ENCODE measurements at places on chromosomes 6 and 20. TPM values are rescaled to one million over a fixed set of nuclear protein-coding genes. Genes with fewer than 3 reads are reported as not detected.
A peak's percentile ranks its signal among the peaks of the same experiment; 100 is the strongest.

Gene ZNF76
- polyA plus RNA-seq = 35.7 TPM

- DNase-seq = no peak
Observed at GRCh38 chr6:102127253-102127652, 733.7 kb downstream of the GRIK2 start.

Gene PPP1R14C
- 2.9 TPM for polyA plus RNA-seq

- no peak for DNase-seq
Observed at GRCh38 chr20:13817342-13817741, 32.5 kb downstream of the NDUFAF5 start.

GRCh38 chr6:87421576-87421975 lies 13.8 kb downstream of the CFAP206 start:
- no peak for DNase-seq

DNA sequence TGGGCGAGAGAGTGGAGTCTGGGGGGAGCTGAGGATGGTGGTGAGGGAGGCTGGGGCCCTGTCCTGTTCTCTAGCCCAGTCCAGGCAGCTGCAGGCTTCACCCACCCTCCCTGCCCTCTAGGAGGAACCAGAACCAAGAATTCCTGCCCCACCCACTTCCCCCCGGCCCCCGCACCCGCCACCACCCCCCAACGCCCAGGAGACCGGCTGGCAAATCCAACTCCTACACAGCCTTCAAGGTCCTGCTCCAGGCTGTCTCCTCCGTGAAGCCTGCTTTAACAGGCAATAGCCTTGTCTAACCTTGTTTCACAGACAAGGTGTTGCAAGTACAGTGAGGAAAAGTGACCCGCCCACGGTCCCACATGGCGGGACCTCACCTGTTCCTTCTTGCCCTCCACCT lies 2.4 kb downstream of the SPDEF start:
- DNase-seq = no peak

DNA sequence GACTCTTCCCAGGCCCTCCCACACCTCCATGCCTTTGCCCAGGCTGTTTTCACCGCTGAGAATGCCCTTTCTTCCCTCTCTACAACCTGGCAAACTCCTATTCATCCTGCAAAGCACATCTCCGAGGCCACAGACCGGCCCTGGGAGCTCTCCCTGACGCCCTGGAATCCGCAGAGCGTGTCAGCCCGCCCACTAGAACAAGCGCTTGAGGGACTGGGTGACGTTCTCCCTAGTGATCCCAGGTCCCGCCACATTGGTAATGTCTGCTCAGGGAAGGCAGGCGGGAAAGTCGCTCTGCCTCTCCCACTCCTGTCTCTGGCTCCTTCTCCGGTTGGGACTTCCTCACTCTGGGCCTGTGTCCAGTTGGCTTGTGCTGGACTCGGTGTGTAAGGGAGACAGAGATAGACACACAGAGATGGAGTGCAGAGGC lies 61.6 kb downstream of the SRC start:
- DNase-seq = no peak

- DNase-seq = no peak
Observed at GRCh38 chr20:2162125-2162822, 60.6 kb downstream of the STK35 start.

GRCh38 chr6:84920021-84920420 lies 155.6 kb upstream of the TBX18 start:
- no peak for DNase-seq

GRCh38 chr6:149190224-149190831 lies 127.2 kb upstream of the TAB2 start:
- DNase-seq = peak; percentile 19

DNA sequence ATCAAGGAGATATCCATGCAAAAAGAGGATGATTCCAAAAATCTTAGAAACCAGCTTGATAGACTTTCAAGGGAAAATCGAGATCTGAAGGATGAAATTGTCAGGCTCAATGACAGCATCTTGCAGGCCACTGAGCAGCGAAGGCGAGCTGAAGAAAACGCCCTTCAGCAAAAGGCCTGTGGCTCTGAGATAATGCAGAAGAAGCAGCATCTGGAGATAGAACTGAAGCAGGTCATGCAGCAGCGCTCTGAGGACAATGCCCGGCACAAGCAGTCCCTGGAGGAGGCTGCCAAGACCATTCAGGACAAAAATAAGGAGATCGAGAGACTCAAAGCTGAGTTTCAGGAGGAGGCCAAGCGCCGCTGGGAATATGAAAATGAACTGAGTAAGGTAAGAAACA lies 10.1 kb upstream of the SNRNP48 start:
- no peak for DNase-seq

DNA sequence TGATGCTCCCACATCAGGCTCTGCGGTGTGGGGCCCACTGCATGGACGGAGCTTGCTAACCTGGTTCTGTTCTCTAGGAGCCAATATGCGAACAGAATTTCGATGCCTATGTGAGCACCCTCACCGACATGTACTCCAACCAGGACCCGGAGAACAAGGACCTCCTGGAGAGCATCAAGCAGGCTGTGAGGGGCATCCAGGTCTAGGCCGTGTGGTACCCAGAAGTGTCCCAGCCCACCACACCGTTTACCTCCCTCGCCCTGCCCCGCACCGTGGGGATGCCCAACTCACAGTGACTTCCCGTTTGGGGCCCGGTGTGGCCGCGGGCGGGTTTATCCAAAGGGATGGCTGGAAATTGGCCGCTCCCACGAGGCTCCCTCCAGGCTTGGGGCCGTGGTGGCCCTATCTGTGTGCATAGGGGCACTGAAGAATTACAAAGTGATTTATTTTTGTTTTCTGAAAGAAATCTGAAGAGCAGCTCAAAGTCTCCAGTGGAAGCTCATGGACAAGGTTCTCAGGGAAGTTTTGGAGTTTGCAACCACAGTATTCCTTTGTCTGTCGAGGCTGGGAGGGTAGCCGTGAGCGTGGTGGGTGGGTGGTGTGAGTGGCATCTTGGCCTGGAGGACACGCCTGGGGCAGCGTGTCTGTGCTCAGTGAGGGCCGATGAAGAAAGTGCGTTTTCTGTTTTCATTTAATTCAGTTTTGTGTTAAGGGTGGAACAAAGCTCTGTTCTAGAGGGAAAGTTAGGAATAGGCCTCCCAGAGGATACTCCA lies 15.1 kb upstream of the PCMTD2 start:
- DNase-seq = no peak

DNA sequence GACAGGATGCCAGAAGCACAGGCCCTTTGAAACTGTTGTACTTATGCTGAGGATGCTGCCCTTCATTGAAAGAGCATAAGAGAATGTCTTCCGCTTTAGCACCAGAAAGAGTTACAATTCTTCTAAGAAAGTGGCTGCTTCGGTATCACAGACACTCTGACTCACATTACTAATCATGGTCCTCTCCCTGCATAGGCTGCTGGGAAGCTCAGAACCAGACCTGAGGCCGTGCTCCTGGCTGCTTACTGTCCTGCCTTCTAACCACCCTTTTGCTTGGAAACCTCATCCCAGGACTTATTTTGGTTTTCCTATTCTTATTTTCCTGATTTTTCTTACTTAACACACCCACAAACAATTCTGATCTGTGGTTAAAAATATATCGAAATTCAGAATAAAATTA lies 22.9 kb downstream of the LYRM4 start:
- no peak for DNase-seq

All from large intestine (tissue), 12 donors.